ENCODE measurements at places on chromosomes 2 and 18.

- DNase-seq, result no peak
Observed at GRCh38 chr18:77948567-77948966, 698.9 kb downstream of the GALR1 start.

GRCh38 chr2:136323935-136324334, 206.0 kb upstream of the CXCR4 start:
- DNase-seq, result no peak

GRCh38 chr18:54932472-54932871, 26.8 kb downstream of the CCDC68 start:
- DNase-seq, result no peak

DNA sequence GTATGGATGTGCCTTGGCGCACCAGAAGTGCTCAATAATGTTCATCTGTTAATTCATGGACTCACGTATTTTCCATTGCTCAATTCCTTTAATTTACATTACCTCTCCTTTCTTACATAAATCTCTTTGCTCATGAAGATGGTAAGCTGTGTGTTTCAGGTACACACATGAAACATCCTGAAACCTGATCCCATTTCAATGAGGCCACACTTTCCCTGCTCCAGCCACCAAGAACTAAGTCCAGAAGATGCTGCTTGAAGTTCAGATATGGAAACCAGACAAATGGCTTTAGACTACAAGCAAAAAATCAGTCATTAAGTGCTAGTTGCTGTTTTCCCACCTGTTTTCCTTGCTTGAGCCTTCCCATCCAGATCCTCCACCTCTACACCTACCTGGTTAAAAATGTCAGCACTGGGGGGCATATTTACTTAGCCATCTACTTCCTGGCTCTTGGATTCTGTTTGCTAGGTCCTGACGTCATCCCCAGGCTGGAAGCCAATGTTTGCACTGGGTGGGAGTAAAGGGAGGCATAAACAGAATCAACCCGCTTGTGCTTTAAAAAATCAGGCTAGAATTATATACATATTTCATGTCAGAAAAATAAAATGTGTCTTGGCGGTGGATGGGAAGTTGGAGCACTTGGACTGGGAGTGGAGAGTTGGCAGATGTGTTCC, 309.7 kb downstream of the OSR1 start:
- no peak for DNase-seq

DNA sequence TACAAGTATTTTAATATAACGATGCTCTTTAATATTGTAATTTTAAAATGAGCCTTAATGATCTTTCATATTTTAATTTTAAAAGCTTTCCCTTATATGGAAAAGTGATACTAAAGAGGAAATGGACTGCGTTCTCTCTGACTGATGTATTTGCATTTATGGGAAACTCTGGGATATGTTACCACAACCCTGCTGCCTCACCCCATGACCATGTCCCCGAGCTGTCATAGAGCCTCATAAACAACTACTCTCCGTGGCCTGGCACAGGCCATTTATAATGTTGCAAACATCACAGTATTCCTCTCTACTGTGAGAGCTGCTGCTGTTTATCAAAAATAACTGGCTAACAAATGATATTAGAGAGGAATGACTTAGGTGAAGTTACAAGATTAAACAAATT, 75.8 kb upstream of the SEC11C start:
- no peak for DNase-seq

GRCh38 chr2:238847419-238847801, 475 bp upstream of the TWIST2 start:
- DNase-seq, result no peak

- DNase-seq, result no peak
Observed at GRCh38 chr18:3748086-3748485, 298.1 kb downstream of the TGIF1 start.

DNA sequence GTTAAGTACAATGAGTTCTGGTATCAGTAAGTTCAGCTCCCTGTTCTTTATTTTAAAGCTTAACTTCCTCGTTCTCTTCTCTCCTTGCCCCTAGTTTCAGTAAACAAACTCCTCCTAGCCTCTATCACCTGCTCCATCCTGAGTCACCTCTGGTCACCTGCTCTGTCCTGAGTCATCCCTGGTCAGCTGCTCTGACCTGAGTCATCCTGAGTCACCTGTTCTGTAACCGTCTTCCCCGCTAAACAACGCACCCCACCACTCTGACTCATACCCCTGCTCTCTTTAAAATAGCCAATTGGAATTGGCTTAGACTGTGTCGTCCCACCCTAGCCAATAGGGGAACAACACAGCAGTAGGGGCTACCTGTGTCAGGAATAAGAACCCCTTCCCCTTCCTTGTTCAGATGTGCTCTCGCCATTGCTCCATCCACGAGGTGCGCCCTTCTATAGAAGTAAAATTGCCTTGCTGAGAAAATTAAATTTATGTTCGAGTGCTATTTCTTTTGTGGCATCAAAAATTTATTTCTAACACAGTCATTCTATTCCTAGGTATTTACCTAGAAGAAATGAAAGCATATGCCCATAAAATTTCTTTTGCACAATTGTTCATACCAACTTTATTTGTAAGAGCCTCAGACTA, 24.9 kb upstream of the RMND5A start:
- DNase-seq, result no peak

DNA sequence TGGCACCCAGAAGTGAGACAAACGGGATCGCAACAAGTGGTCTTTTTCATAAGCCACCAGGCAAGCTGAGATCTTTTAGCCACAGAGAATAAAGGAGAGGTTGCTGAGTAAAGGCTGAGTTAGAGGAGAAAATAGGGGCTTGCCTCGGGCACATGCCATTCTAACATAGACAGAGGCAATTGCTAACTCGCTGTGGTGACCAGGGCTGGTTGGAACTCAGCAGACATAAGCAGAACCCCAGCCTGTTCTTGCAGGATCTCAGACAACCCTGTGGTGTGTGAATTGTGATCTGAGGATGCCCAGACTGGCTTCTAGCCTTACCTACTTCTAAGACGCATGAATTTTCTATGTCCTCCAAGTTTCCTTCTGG, 300.2 kb downstream of the CDCA7 start:
- DNase-seq, result no peak

DNA sequence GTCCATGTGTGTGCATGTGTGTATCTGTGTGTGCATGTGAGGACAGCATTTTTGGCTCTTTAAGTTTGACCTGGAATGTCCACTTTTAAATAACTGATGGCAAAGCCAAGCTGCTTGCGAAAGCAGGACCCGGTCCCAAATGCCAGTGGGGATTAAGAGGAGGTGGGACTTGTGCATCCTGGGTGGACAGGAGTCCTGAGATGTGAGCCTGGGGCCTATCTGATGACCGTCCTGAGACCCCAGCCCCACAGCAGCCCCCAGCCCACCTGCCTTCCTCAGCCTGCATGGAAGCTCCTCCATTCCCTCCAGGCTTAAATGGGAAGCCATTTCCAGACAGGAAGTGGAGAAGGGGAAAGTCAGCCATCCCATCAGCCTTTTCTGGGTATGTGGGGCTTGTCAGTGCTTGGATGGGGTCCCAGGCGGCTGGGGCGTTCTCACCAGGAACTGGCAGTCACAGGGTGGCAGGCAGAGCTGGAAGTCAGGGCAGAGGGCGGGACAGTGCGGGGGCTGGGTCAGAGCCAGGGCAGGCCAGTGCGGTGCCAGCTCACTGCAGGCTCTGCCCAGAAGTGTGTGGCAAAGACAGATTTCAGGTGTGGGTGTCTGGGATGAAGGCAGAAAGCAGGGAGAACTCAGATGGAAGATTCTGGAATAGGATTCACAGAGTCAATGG, 117.8 kb downstream of the ACKR3 start:
- DNase-seq, result no peak

GRCh38 chr2:144405982-144406788, 113.7 kb downstream of the ZEB2 start:
- no peak for DNase-seq

DNA sequence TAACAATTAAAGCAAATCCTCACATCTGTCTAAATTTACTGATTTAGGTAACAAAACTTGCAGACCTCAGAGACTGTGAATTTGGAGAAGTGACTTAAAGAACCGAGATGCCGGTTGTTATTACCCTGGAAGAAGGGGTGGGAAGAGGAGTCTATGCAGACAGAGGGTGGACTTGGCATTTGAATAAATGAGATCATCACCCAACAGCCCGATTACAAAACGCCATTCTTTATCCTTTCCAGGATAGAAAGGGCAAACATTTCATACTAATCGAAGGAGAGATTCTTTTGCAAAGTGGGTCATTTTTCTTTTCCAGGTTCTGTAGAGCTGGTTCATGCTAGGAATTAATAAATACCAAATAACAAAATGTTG, 73.1 kb upstream of the TPO start:
- DNase-seq, result no peak

DNA sequence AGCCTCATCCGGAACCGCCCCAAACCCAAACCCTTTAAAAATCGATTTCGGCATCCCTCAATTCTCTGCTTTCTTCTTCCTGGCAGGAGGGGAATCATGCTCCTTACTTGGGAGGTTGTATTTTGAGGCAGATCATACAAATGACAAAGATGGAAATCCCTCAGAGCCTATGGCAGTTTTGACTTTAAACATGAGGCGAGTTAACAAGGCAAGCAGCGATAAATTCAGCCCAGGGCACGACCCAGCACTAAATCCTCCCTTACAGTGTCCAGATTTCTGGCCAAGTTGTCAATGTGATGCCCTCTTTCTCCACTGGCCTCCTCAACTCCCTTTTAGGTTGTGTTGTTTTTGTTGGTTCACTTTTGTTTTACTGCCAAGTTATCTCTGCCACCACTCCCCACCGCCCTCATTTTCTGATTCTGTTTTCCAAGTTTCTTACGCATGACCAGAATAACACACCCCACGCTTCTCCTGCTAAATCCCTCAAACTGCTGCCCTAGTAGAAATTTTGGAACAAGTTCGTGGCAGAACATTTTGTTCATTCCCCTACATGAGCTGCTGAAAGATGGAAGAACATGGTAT, 68.3 kb downstream of the CTAGE1 start:
- DNase-seq, result no peak

GRCh38 chr18:74299746-74300145, 8.0 kb upstream of the CYB5A start:
- DNase-seq, result no peak

DNA sequence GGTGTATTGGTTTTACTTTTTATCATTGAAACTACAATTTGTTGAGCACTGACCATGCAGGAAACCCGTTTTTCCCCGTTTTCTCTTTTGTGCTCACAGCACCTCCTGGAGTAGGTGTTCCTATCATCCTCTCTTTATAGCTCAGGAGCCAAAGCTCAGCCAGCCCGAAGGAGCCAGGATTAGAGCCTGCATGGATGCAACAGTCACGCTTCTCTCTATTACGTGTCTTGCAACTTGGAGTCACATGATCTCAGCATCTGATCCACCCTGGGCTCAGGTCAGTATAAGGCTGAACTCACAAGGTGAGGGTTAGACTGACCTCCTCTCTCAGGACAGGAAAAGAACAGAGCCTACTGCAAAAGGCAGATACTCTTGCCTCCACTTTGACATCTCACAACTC, 150.5 kb downstream of the MBP start:
- no peak for DNase-seq

All from stimulated activated naive CD4-positive, alpha-beta T cell treated with Interleukin-2 at 50 U/mL for 16 hours (primary cell).